ENCODE measurements at places on chromosomes 16 and 17. TPM values are rescaled to one million over a fixed set of nuclear protein-coding genes. Genes with fewer than 3 reads are reported as not detected.

The ABAT gene
- total RNA-seq = 13.6 TPM

The RAP1GAP2 gene
- 2.1 TPM for total RNA-seq

The RNF112 gene
- 2.1 TPM for total RNA-seq

The GCGR gene
- not detected for total RNA-seq

The HBM gene
- total RNA-seq = 151 TPM

The OR1F1 gene
- not detected for total RNA-seq

The ATP1B2 gene
- 1.6 TPM for total RNA-seq

The ALDH3A2 gene
- total RNA-seq = 63.7 TPM

The PHAF1 gene
- 17.7 TPM for total RNA-seq

The CCT6B gene
- 3.1 TPM for total RNA-seq
